ACHN (cell line): ENCODE measurements at places on chromosomes 1 and 21.

- DNase-seq: no peak
These were observed 70.8 kb upstream of the SIM2 start for GRCh38 chr21:36628106-36628505.

DNA sequence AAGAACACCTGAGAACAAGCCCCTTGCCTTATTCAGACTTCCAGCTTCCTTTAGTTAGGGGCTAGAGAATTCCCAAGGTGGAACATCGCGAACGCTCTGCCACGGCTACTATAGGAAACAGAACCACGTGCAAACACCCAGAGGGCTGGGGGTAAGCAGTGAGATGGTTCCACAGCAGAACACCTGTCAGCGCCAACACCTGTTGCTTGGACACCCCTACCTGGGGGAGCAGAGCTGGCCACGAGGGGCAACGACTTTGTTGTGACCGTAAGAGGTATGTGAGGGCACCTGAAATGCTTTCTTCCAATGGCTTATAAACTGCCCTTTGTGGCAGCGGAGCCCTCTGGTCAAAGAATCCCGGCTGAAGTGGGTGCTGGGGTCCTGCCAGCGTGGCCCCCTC, 50.7 kb downstream of the MRPL37 start:
- DNase-seq: no peak

- DNase-seq: no peak
These were observed 32.9 kb upstream of the JUN start for GRCh38 chr1:58816747-58817221.

DNA sequence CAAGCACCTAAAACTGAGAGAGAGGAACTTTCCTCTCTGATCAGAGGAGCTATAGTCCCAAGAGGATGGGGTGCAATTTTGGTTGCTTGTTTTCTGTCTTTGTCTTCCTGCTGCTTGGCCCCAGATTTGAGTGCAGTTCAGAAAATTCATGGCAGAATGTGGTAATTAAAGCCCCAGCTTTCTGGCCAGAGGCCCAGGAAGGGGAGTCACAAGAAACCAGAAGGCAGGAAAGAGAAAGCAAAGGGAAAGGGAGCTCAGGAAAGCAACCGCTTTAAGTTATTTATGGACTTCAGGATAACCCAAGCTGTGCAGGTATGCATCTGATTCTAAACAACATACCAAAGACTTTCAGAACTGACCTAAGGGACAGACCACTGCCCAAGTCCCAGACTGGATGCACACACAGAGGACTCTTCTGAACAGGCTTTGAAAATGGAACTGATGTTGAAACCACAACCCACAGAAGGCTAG, 88.8 kb downstream of the ST3GAL3 start:
- DNase-seq: no peak

DNA sequence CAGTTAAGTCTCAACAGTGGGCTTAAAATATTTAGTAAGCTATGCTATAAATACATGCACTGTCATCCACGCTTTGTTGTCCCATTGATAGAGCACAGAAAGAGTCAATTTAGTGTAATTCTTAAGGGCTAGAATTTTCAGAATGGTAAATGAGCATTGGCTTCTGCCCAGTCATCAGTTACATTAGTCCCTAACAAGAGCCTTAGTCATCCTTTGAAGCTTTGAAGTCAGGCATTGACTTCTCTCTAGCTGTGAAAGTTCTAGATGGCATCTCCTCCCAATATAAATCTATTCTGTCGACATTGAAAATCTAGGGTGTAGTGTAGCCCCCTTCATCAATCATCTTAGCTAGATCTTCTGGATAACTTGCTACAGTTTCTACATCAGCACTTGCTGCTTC, 12.0 kb upstream of the LPGAT1 start:
- DNase-seq: no peak

GRCh38 chr21:25822981-25823380, 88.2 kb downstream of the GABPA start:
- no peak for DNase-seq

DNA sequence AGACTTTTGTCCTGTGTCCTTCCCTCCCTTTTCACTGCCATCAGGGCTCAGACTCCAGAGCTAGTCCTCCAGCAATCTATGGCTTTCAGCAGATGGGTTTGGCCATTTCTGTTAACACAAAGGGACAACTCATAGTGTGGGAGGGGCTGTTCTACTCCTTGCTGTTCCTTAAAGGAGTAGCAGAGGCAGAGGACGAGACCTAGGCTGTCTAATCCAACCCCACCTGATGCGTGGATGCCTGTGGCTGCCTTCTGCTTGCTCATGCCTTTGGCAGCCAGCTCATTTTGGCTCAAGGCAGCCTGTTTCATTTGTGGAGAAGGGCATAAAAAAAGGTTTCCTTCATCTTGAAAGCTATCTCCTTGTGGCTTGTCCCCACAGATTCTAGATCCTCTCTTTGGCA, 27.0 kb downstream of the MFSD2A start:
- DNase-seq: peak; percentile 69

DNA sequence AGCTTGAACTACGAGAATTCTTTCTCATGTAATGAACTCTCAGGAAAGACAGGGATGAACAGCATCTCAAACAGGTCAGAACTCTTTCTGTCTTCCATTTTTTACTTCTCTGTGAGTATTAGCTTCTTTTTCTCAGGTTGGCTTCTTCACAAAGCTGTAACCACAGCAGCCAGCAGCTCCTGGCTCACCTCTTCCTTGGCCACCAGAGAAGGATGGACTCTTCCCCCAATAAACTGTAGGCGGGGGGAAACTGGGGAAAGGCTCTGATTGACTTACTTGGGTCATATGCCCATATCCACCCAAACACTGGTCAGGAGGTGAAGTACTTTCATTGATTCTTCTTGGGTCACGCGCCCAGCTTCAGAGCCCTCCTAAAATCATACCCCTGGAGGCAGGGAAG, 14.4 kb upstream of the ENAH start:
- no peak for DNase-seq

- no peak for DNase-seq
These were observed 16.9 kb downstream of the CCSAP start for GRCh38 chr1:229325853-229326487.

DNA sequence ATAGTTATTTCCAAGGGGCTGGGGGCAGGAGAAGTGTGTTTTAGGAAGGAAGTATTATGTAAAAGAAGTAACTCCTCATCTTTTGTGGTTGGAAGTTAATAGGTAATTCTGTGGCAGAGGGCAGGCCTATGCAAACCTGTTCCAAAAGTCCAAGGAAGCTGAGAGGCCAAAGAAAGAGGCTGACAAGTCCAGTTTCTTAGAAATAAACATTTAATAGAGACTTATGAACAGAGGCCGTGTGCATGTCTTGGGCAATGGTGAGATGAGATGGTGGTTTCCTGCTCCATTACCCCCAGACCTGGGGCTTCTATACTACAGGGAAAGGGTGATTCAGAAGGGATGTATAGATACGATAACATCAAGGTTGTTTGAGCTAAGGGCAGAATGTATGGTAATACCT, 7.6 kb upstream of the CA14 start:
- DNase-seq: no peak

GRCh38 chr1:45243476-45244343, 37.3 kb upstream of the ZSWIM5 start:
- no peak for DNase-seq

DNA sequence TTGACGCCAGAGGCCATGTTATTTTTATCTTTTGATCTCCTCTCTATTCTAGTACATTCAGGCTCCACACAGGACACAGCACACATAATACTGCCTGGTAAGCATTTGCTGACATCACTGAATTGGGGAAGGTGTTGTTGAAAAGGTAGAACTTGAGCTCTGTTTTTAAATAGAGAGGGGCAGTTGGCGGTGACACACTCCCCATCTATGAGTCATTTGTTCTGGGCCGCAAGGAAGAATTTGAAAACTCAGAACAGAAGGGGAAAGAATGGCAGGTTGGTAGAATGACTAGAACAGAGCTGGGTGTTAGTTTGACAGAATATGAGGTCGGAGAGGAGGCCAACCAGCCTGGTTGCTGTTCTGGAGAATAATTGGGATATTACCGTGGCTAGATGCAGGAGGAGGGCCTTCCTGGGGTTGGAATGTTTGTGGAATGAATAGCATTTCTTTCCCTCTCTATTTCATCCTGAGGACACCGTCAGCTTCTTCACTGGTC, 52.1 kb upstream of the ERRFI1 start:
- DNase-seq: peak; percentile 56

DNA sequence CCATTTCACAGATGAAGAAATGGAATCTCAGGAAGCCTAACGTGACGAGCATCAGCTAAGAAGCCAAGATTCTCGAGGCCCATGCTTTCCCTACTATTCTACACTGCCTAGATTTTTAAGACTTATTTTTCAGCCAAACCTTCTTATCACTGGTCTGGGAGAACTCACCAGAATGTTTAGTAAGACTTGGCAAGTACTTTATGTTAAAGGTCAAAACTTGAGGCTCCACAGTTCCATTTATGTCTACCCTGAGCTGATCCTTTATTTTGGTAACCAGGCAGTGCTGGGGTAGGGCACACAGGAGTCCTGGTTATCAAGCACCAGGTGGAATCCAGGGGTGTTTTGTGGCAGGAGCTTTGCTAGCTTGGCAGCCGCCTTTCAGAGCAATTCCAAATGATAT, 16.8 kb downstream of the PLXNA2 start:
- no peak for DNase-seq

DNA sequence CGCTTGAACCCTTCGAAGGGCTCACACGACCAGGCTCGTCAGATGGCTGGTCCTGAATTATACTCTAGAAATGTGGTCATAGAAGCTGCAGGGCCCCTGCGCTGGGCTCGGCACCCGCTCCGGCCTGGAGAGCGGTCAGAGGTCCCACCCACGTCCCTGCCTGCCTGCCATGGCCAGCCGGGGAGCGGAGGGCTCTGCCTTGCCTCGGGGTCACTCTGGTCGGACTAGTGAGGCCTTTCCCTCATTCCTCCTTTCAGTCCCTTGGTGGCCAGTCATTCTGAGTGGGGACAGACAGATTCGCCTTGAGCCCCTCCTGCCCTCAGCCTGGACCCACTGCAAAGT, 529 bp upstream of the MARCKSL1 start:
- DNase-seq: no peak

GRCh38 chr1:43622901-43623780, 26.8 kb upstream of the KDM4A start:
- no peak for DNase-seq

DNA sequence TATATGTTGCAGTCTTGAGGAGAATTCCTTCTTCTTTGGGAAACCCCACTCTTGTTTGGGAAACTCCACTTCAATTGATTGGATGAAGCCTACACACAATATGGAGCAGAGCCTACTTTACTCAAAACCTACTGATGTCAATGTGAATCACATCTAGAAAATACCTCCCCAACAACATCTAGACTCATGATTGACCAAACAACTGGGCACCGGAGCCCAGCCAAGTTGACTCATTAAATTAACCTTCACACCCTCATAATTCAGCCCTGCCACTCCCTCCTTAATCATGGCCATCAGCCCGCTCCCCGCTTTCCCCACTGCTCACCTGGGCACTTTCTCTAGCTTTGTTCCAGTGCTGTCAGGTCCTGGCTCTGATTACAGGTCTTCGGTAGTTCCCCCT, 208.1 kb upstream of the MAP1LC3C start:
- DNase-seq: no peak

- DNase-seq: no peak
These were observed 9.6 kb downstream of the ELOA start for GRCh38 chr1:23752909-23753308.

DNA sequence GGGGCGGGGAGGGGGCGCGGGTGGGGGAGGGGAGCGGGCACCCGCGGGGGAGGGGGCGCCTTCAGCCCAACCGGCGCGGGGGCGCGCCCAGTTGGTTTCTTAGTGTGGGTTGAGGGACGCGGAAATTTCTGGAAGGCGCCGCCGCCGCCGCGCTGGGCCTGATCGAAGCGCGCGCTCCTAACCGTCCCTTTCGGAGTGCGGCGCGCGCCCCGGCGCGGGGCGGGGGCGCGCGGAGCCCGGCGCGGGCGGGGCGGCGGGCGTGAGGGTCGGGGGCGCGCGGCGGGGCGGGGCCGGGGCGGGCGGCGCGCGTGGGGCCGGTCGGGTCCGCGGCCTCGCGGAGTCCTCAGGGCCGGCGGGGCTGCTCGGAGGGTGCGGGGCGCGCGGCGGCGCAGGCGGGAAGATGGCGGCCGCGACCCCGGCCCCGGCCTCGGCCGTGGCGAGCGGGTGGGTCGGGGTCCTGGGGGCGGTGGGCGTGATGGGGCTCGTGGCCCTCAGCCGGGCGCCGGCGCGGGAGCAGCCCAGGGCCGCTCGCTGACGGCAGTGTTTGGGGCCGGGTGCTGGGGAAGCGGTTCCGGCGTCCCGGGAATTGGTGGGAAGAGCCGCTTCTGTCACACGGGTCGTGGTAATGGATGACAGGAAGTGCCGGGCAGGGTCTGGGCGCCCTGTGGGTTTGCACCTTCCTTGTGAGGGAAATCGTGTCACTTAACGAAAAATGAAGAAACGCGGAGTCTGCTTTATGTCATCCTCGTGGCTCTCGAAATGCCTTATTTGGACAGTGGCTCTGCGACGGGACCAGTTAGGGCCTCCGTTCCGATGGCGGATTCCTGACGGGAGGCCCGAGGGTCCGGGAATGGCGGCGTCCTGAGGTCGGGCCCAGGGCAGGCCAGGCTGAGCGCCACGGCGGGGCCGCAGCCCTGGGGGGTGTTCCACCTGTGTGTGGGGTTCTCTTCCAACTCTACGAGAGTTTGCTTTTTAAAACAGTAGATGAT, 764 bp downstream of the PKNOX1 start:
- peak; percentile 49 for DNase-seq

DNA sequence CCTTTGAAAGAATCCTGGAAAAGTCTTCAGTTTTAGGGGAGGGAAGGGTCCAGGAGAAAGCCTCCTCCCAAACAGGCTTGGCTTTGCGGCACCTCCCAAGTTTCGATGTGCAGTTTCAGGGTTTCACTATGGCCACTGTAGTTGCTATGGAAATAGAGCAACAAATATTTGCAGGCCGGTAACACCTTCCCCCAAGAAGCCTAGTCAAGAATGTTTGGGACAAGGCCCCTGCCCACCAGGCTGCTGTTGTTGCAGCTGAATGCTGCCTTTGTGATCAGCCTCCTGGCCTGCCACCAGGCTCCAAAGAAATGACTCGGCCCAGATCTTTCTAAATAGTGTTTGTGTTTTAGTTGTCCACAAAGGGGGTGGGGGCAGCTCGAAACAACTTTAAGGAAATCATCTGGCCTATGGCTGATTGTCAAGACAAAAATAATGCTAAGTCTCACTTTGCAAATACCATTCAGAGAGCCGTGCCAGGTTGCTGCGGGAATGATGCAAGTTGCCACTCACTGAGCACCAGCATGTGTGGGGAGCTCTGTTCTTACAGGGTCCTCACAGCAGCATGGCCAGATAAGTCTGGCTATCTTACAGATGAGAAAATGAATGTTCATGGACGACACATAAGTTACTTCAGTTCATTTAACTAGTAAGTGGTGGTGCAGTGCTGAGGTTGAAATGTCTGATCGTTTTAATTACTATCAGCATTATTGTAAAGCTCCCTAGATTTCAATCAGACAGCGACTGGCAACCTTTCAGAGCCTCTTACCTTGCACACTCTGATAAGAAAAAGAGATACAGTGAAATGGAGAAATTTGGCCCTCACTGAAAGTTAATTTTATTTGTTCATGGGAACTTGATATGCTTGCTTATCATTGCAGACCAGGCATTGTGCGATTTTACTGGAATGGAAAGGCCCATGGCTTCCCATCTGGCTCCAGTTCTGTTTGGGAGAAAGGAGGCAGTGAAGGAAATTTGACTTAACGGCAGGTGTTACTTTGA, 91.2 kb upstream of the JUN start:
- DNase-seq: no peak
